Hematopoietic multipotent progenitor cell treated with erythropoietin and hydrocortisone succinate and interleukin-3 and kit ligand, for 8 days (in vitro differentiated cells): ENCODE measurements at places on chromosomes 7 and 10.

GRCh38 chr10:125882596-125882995 is 1.5 kb upstream of the DHX32 start:
- no peak for DNase-seq

GRCh38 chr10:110389255-110389654 is 84.5 kb upstream of the SMNDC1 start:
- DNase-seq, result no peak

DNA sequence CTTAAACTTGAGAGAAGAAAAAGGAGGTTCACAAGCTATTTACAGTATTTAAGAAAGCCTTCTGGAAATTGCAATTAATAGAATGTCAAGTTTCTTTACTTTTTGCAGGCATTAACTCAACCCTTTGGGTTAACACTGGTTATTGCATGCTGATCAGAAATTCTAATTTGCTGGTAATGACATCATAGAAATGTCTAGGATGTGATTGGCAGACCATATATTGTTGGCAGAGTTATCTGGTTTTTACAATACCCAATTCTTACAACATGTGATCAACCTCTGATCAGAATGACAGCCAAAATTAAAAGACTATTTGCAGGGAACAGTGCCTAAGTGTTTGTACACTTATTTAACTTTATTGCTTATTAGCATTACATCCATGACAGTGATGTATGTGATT is 1.6 kb upstream of the CASD1 start:
- DNase-seq, result no peak

DNA sequence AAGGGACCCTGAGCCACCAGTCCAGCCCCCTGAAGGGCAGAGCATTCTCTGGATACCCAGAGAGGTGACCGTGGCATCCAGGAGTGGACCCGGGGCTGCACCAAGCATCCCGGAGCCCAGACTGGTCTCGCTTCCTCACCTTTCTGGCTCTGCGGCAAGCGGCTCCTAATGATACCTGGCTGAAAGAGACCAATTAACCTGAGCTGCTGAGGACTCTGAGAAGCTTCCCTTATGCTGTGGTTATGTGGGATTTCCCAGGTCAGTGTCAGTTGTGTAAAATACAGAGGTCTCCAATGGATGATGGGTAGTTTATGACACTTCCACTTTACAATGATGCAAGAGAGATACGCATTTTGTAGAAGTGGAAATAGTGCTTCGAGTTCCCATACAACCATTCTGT is 51.5 kb downstream of the PFKFB3 start:
- DNase-seq, result no peak

- DNase-seq, result no peak
Observed at GRCh38 chr10:88077977-88078376, 214.6 kb downstream of the PTEN start.
